IMR-90 (cell line): ENCODE measurements at places on chromosomes 1 and 21.

DNA sequence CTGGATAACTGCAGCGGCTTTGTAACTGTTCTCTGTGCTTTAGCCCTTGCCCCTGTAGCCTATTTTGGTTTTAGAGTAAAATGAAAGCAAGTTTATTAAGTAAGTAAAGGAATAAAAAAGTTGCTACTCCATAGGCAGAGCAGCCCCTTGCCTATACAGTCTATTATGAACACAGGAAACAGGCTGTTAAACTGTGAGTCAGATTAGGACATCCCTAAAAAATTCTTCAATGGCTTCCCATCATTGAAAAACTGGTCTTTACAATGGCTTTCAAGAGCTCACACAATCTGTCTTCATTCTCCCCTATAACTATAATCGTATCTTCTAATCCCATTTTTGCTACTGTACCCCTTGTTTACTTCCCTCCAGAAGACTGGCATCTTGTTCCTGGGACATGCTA, 43.0 kb downstream of the ATG4C start:
- DNase-seq, result peak; percentile 5

DNA sequence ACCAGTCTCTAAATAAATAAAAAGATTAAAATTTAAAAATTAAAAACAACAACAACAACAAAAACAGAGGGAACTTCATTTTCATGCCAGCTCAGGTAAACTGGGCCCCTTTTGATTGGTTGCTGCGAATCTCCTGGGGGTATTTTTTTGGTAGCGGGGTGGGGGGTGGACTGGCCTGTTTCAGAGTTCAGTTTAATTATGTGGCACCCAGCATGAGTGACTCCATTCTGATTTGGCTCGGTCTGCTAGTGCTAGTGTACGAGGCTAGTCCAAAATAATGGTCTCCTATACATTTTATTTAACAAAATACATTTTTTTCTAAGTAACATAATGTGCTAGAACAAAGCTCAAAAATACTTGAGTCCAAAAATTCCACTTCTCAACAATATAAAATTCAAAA, 18.2 kb downstream of the PDIK1L start:
- DNase-seq, result no peak

DNA sequence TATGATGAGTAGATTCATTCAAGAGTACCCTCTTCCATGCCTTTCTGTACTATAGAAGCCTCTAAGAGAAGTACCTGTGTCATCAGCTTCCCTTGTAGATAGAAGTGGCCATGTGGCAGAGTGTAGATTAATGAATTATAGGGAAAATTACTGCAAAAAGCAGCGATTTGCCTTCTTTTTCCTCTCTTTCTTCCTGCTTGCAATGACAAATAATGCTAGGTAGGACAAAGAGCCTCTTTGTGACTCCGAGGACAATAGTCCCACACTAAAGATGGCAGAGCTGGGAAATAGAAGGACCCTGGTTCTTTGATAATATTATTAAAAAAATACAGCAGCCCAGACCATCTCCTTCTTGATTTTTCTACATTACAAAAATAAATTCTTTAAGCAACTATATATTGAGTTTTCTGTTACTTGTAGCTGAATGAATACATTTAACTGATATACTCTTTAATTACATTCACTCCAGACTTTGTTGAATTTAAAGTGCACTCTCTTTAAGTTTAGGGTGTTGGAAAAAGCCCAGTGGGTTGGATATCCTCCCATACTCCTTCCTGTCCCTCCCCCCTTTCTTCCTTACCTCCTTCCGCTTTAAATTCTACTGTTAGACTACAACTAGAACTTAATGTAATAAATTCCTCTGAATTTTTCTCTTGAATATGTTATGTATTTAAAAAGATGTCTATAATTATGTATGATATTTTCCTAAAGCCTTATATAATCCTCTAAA, 198.2 kb upstream of the APP start:
- no peak for DNase-seq

- no peak for DNase-seq
Measured at GRCh38 chr1:7694600-7695496, 76.2 kb upstream of the VAMP3 start.
